ENCODE measurements at places on chromosomes 12 and 14.

DNA sequence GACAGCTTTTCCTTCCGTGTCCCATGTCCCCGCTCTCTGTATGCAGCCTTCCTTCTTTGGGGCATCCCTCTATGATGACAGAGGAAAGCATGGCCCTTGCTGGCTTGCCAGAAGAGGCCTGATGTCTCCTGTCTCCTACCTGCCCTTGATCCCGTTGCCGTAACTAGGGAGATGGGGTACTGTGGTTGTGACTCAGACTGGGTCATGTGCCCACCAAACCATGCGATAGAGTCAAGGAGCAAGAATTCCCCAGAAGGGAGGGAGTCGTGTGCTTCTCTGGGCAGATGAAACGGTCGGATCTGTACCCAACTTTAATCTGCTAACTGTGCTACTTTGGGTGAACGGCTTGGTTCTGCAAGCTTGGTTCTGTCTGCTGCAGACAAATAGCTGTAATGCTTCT, 99.1 kb upstream of the DYNC1H1 start:
- DNase-seq: no peak

GRCh38 chr14:102723650-102724049, 53.6 kb upstream of the TRAF3 start:
- no peak for DNase-seq

DNA sequence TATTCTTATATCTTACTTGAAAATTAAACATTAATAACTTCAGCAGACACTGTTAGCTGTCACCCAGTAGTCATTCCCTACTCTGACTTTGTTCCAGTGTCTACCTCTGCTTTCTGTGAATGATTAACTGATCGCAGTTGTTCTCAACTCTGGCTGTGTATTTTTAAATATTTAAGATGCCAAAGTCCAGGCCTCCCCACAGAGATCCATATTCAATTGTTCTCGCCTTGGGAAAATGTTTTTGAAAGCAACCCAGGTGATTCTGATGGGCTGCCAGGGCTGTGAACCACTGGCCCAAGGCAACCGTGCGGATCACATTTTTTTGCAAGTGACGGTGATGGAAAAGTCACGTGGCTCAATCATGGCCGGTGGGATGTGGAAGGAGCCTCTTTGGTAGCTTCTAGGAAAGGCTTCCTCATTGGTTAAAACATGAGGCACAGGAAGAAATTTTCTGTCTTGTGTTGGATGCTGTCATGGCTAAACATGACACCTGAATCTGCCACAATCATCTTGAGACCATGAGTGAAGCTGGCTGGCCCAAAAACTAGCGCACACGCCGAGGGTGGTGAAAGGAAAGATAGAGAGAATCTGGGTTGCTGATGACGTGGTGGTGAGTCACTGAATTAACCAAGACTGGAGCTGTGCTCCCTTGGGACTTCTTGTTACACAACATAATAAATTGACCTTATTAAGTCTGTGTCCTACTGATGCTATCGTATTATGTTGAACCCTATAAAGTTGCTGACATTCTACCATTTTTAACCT, 37.2 kb downstream of the RDH12 start:
- DNase-seq: no peak

DNA sequence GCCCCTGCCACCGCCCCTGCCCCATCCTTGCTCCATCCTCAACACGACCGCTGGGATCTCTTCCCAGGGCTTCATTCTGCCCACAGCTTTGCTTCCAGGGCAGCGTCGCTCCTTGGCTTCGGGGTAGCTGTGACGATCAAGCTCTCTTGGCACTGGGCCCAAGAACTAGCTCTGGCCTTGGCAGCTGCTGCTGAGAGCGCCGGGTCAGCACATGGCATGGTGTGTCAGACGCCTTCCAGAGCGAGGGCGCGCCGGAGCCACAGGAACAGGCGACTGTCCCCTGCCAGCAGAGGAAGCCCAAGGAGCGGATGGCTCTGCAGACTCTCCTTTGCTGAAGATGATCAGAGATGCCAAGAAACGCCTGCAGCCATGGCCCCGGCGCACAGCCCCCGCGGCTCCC, 15.9 kb downstream of the RAB35 start:
- DNase-seq: no peak

- no peak for DNase-seq
These were observed 338.0 kb upstream of the FKBP4 start for GRCh38 chr12:2456813-2457186.

DNA sequence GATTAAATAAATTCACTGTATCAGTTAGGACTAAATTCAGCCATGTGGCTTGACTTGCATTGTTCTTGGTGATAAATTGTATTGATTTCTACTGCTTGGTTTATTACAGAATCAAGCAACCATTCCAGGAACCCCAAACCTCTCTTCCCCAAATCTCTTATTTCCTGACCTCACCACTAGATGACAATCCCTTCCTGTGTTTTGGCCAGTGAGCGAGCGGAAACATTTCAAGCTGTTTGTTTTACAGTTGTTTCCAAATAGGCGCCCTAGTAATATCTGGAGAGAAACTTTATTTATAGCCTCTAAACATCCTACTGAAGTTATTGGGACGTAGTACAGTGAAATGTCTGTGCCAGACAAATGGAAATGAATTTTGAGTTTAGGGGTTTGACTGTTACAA, 161.1 kb downstream of the SNAPC1 start:
- DNase-seq: no peak

GRCh38 chr12:76124456-76124855, 40.0 kb upstream of the NAP1L1 start:
- DNase-seq: no peak

Measured in stimulated activated CD8-positive, alpha-beta memory T cell treated with anti-CD3 and anti-CD28 coated beads, Interleukin-12 subunit alpha, Interleukin-12 subunit beta, amount 100 ng/mL, for 4 hours (primary cell).